ENCODE measurements at places on chromosomes 2 and 18.

GRCh38 chr18:43661570-43661969, 384.3 kb upstream of the SYT4 start:
- no peak for DNase-seq

GRCh38 chr2:220347626-220348025, 720.2 kb downstream of the SLC4A3 start:
- no peak for DNase-seq

DNA sequence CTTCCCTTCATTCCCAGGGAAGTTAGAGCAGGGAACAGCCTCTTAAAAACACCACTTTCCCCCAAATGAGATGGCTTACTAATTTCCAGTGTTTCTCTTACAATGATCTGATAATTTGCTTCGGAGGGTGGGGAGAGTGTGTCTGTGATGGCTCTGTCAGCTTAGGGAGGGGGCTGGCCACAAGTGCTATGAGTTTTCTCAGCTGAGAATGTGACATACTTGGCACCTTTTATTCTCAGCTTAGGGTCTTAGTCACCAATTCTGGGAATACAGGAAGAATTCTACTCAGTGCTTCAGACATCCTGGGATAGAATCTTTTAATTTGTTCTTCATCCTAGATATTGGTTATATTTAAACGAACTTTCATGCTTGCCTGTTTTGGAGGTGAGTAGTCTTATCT, 64.4 kb downstream of the AOX1 start:
- no peak for DNase-seq

GRCh38 chr2:21267232-21267835, 143.6 kb downstream of the TDRD15 start:
- DNase-seq, result no peak

- no peak for DNase-seq
These were observed 92.6 kb upstream of the TFCP2L1 start for GRCh38 chr2:121377646-121378045.

DNA sequence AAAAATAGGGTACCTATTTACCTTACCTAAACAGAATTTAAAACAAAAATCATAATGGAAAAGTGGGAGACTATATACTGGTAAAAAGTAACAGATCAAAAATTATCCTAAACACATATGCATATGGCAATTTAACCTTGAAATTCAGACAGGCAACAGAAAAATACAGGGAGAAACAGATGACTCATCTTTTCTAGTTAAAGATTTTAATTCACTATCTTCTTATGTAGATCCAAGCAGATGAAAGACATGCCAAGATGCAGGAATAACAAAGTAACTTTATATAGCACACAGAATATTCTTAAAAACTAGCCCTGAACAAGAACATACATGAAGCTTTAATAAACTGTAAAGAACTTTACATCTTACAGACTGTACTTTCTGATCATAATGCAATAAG, 30.9 kb downstream of the PRPF40A start:
- no peak for DNase-seq

DNA sequence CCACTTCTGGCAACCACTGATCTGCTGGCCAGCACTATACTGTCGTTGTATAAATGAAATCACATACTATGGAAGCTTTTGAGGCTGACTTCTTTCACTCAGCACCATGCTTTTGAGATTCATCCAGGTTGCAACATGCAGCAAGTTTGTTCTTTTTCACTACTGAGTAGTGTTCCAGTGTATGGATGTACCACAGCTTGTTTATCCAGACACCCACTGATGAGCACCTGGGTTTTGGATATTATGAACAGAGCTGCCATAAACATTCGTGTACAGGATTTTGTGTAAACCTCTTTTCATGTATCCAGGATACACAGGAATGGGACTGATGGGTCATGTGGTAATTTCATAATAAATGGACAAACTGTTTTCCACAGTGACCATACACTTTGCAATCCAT, 10.7 kb downstream of the ERCC3 start:
- DNase-seq, result no peak

DNA sequence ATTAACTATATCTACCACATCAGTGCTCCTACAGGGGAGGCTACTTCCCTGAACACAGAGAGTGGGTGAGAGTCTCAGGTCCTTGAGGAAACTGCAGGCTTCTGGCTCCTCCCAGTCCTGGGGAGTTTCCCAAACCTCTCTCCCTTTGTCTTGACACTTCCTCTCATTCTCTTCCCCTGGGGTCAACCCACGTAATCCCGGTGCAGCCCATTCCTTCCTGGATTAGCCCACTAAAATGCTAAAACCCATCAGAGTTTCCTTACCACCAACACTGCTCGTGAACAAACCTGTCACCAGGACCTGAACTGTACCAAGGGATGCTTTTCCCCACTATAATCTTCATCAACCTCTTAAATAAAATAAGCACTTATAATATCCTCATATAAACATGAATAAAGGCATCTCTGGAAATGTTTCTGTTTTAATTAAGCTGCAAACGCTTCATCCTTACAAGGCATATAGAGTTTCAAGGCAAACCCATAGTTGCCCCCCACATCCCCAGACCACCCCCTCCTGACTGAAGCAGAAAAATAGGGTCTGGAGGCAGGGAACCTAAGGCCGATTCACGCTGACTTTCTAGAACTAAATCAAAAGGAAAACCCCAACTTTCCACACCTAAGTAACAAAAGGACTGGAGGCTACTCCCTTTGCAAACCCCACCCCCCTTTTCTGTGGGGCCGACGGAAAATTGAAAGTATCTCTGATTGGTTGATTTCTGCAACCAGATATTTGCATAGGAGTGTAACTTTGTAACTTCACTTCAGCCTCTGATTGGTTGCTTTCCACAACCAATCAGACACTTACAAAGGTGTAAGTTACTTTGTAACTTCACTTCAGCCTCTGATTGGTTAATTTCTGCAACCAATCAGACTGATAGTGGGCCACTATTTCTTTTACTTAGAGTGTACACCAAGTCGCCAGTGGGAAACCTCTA, 19.0 kb downstream of the TMSB10 start:
- DNase-seq, result no peak

- no peak for DNase-seq
These were observed 96.9 kb upstream of the MSTN start for GRCh38 chr2:190159453-190159852.

DNA sequence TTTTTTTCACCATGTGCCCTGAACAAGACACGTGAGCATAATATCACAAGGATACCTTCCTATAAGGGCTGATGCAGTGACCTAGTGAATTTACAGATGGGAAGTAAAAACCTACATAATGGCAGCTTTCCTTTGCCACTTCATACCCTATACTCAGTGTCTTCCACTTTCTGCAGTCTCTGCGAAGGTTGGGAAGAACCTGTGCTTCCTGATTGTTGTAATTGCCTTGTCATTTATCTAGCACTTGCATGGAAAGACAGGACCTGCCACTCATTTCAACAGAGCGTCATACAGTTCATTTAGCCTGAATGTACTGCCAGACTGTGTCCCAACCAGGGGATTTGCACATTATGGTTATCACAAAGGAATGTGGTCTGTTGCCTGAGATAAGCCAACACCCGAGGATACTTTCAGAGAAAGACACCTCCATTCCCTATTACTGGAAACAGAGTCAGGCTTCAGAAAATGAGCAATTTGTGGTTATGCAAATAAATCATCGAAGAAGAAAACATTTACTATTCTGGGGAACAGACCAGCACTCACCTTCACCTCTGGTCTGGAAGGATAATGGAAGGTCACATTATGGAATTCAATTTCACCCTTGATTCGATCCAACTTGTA, 55.0 kb downstream of the ABCB11 start:
- peak; percentile 26 for DNase-seq

DNA sequence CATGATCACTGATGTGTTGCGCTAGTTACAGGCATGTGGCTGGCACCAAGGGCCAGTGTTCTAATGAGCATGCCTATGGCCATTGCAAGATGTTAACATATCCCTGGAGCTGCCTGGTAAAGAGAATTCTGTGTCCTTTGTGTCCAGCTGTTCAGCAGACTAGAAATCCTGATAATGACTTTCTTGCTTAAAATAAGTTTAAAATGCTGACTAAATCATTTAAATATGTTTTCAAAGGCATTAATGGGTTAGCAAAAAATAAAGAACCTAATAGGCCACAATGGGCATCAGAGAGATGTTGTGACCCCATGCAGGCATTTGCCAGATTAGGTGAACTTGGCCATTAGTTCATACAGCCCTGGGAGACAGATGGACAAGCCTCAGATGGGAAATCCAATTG, 67.5 kb downstream of the GPR39 start:
- no peak for DNase-seq

GRCh38 chr2:169452080-169452479, 27.2 kb upstream of the BBS5 start:
- no peak for DNase-seq

GRCh38 chr2:20933714-20934113, 110.2 kb downstream of the APOB start:
- no peak for DNase-seq

DNA sequence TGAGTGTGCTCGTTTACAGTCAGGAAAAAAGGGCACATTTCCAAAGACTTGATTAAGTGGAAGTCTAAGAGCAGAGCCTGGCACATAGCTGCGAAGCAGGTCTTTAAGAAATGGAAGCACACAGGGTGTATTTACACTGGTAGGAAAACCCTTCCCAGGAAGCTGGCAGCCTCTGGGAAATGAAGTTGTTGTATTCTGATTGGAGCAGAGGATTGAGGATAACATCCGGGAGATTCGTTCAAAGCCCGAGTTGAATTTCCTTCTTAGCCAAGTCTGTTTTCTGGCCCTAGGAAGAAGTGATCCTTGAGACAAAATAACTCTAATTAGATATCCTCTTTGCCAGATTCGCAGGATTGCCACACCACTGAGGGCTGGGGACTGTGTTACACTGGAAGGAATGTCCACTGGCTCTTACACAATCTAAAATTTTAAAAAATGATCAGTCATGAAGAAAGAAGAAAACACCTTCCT, 75.9 kb downstream of the ITGB1BP1 start:
- no peak for DNase-seq

GRCh38 chr2:229713371-229714079, 830 bp downstream of the DNER start:
- DNase-seq, result no peak

GRCh38 chr2:219109471-219109870, 48.8 kb upstream of the IHH start:
- DNase-seq, result peak; percentile 94

GRCh38 chr2:221588306-221588985, 16.3 kb upstream of the EPHA4 start:
- no peak for DNase-seq

- DNase-seq, result no peak
These were observed 91.8 kb downstream of the ARHGAP28 start for GRCh38 chr18:6821356-6821755.

- DNase-seq, result no peak
These were observed 54.9 kb upstream of the MYO3B start for GRCh38 chr2:170122883-170123547.

- no peak for DNase-seq
These were observed 104.2 kb upstream of the ODC1 start for GRCh38 chr2:10552220-10552870.

DNA sequence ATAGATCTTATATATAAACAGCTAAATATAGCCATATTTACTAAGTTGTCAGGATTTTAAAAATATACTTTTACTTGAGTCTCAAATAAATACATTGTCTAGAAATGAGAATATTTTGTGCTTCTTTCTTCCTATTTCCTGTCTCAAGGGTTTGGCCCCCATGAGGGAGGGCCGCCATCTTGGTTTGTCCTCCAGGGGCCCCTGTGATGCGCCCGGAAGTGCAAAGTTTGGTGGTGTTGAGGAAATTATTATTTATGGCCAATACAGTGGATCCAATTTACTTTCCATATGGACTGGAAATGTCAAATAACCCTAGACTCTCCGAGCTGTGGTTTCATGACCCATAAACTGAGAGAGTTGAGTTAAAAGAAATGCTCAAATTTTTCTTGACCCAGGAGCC, 104.7 kb upstream of the OTOS start:
- no peak for DNase-seq

- DNase-seq, result no peak
These were observed 25.3 kb upstream of the STEAP3 start for GRCh38 chr2:119198240-119198840.

- no peak for DNase-seq
These were observed 386.5 kb upstream of the SLC39A10 start for GRCh38 chr2:195270466-195271039.

DNA sequence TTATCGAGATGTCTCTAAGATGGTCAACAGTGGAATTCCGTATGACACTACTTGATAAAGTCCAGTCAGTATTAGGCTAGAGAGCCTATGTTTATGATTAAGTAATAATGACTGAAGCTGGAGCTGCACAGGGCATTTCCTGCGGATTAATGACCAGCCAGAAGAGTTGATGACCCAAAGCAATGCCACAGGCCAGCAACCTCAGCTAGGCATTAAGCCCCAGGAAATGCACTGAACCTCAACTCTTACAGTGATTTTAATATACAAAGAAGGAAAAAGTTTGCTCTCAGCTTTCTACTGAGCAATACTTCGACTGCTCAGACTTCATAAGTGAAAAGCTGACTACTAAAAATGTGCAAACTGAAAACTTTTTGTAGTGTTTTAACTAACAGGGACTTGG, 3.9 kb downstream of the KCTD1 start:
- no peak for DNase-seq

GRCh38 chr2:68832233-68832869, 38.8 kb downstream of the BMP10 start:
- DNase-seq, result no peak

DNA sequence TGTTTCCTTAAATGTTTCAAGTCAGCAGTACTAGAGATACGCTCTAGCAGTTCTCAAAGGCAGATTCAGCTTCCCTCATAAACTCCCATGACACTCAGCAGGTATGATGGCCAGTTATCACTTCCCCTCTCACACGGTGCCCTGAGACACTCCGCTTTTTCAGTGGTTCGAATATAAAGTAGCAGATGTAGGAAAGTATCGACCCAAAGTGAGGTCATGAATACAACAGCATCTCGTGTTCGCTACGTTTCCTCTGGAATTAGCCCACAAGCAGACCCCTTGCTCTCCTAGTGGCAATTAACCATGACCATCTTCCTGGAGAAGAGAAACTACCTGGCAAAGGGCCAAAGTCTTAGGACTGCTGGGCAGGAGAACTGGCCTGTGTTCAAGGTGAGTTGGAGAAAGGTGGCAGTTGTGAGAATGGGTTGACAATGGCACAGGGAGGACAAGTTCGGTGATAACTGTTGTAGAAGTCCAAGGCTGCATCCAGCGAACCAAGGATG, 9.3 kb upstream of the AGBL5 start:
- DNase-seq, result no peak

DNA sequence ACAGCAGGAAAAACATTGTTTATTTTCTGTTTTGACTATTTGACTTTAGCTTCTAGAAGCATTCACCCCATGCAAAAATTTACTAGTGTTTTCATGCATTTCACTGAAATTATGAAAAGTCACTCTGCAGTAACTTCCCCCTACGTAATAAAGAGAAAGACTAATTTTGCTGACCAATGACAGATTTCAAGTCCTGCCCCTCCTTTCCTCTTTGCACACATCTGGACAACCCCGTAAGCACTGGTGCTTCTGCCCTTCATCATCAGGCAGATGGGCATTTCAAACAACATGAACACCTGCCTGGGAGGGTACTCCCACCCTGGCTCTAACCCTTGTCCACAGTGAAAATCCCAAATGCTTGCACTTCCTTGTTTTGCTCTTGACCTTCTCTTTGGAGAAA, 815.0 kb upstream of the ID2 start:
- DNase-seq, result no peak
